Fibroblast of the conjunctiva (primary cell): ENCODE measurements at places on chromosomes 3 and 15.

- DNase-seq, result no peak
Measured at GRCh38 chr3:100084100-100084806, 30.0 kb downstream of the FILIP1L start.

DNA sequence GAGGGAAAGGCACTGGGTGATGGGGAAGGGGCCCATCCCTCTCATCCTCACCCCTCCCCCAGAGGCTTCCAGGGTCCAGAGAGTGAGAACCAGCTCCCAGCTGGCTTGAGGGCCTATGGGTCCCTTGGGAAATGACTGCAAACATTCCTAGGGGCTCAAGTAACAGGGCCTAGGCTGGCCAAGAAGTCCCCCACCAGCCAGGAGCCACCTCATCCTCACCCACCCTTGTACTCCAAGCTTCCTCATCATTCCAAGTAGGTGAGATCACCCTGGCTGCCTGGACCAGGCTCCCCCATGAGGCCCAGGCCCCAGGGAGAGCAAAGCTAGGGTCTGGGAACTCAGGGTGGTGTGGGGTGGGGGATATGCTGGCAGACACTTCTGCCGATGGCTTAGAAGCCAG lies 14.8 kb downstream of the LOXL1 start:
- peak; percentile 74 for DNase-seq

GRCh38 chr3:128965280-128965679 lies 28.6 kb downstream of the CFAP92 start:
- no peak for DNase-seq

- DNase-seq, result no peak
Measured at GRCh38 chr3:141279077-141279967, 47.7 kb downstream of the PXYLP1 start.

- peak; percentile 81 for DNase-seq
Measured at GRCh38 chr3:149547413-149547812, 72.9 kb downstream of the TM4SF4 start.

- DNase-seq, result no peak
Measured at GRCh38 chr15:96344060-96344705, 13.7 kb downstream of the NR2F2 start.

DNA sequence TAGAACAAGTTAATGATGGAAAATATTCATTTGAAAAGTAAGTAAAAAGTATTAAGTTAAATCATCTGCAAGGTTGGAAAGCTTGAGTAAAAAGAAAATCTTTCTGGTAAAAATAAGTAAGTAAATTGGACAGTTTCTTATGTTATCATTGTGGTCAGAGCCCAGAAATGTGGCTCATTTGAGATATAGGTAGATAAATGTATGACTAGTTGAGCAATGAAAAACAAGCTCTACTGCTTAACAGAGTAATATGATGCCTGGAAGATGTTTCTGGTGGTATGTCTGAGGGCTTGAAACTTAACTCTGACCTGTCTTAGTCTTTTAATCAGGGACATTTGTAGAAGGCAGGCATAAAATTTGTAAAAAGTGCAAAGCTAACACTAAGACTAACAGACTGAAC lies 444.0 kb downstream of the MFSD1 start:
- no peak for DNase-seq

DNA sequence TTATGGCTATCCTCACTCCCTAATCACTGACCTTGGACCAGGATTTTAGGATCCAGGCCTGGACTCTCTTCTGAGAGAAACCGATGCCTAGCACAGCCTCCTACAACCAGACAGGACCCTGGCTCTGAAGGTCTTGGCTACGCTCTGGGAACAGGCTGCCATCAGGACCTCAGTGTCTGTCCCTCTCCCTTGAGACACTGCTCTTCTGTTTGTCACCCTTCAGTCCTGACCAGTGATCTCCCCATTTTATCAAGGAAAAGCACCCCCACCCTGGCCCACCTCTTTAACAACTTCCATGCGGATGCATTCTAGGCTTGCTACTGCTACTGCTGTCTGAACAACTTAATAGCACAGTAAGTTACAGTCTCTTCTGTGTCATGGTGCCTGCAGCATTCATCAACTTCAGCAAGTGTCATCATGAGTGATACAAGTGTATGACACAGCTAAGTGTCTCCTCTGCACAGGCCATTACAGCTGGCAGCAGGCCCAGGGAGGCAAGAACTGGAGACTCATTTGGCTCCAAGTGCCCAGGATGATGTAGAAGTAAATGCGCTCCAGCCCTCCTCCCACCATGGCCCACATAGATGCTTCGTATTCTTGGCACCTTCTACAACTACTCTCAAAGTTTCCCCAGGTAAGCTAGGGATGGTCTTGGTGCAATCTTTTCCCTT lies 302.4 kb downstream of the EPHB1 start:
- DNase-seq, result no peak

- DNase-seq, result no peak
Measured at GRCh38 chr3:40655551-40655950, 130.8 kb downstream of the ZNF621 start.

- DNase-seq, result no peak
Measured at GRCh38 chr3:108103040-108103751, 12.4 kb upstream of the CD47 start.

DNA sequence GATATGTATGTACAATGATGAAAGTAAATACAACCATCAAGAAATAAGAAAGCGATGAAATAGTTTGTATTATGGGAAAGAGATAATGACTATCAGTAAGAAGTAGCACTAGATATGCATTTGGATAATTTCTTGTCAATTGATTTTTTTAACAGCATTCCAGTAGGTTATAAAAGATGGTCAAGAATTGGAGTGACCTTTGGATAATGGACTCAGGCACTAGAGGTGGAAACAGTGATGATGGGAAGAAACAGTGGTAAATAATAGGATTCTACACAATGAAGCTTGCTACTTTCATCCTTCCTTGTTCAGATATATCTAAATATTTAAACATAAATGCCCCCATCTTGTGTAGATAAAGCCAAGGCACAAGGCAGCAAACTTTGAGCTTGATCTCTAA lies 101.4 kb downstream of the GBE1 start:
- DNase-seq, result no peak

DNA sequence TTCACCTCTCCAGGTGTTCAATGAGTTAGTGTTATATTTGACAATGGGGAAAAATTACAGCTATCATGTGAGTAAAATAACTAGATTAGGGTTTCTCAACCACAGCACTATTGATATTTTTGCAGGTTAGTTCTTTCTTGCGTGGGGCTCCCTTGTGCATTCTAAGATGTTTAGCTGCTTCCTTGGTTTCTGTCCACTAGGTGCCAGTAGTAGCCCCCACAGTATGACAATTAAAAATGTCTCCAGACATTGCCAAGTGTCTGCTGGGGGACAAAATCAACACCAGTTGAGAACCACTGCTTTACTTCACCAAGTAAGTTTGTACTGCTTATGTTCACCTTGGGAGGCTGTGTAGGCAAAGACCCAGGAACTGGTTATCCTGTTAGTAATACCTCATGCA lies 618.7 kb downstream of the EDEM1 start:
- DNase-seq, result no peak

GRCh38 chr3:56725175-56725574 lies 42.1 kb upstream of the TASOR start:
- DNase-seq, result no peak

DNA sequence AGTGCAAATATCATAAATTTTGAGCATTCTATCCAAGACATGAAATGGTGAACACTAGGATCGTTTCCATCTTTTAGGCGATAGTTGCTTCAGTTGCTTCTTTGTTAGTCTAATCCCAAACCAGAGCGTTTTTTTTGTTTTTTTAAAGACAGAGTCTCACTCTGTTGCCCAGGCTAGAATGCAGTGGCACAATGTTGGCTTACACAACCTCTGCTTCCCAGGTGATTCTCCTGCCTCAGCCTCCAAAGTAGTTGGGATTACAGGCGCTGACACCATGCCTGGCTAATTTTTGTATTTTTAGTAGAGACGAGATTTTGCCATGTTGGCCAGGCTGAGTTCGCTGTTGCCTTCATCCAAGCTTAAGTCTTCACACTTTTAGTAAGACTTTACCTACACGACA lies 265.3 kb downstream of the SHQ1 start:
- DNase-seq, result no peak

DNA sequence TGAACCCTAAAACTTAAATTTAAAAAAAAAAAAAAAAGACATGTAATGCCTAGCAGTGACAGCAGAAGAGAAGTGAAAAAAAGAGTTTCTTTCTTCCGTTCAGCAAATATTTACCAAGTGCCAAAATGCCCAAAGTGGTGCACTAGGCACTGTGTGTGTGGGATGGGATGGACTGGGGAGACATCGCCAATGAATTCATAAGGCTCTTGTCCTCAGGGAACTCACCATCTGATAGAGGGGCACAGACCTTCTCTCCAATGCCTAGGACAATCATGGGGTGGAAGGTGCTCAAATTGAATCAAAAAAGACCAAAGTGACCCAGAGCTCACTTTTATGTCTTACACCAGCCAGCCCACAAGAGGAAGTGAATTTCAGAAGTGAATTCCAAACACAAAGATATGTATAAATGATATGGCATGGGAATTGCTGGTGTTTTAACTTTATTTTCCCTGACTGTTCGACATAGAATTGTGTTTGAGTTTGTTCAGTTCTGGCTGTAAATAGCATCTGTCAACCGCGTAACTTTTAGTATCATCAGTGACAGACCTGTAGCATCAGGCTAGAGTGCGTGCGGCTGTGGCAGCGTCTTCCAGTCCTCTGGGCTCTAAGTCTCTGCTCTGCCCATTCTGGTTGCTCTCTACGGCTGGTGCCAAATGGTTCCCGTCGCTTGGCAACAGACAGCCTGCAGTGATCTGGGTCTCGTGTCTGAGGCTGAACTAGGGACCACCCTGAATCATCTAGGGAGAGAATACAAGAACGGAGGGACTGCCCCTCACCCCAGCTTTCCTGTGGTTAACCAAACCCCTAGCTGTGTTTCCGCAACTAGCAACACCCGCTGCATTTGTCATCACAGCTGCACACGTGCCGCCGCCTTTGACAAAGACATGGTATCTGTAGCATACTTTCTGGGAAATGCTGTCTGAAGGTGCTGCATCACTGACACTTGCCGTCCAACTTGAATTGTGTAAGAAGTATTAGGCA lies 154.0 kb upstream of the THBS1 start:
- no peak for DNase-seq
